ENCODE measurements at places on chromosomes 6 and 20.

GRCh38 chr20:35018590-35019371, 63.1 kb downstream of the MYH7B start:
- no peak for DNase-seq

DNA sequence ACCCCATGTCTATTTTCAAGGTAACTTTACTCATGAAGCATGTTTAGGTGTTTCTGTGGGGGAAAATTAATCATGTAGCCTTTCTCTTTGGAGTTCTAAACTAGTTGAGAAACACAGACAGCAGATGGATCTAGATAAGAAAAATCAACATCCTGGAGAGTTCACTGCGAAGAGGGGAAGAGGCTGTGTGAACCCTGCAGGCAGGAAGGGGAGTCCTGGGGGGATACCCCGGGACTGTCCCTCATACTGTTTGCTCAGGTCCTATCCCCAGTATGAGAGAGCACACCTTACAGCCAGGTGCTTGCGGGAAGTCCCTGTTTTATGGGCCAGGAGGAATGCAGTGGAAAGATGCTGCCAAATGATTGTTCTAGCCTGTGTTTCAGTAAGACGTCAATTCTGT, 32.7 kb downstream of the CHMP4B start:
- DNase-seq = no peak

GRCh38 chr20:30610029-30610693, 647.3 kb upstream of the DEFB115 start:
- no peak for DNase-seq

DNA sequence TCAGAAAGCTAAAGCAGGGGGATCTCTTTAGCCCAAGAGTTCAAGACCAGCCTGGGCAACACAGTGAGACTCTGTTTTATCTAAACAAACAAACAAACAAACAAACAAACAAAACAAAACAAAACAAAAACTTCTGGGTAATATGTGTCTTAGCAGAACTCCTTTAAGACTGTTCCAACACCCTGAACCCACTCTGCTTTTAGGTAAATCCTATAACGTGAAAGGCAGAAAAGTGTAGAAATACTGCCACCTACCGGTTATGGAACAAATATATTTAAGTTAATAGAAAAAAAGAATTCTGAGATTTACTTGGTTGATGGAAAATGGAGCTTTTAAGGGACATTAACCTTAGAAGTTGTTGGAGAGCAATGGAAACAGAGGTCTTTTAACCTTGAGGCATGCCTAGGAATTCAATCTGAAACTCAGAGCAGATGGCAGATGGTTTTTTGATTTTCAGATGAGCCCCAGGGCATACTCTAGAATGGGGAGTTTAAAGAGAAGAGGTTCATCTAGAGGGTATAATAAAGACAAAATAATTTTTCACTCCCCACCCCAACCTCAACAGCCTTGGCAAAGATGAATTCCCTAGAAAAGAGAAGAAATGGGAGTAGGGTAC, 38.5 kb downstream of the SOD2 start:
- no peak for DNase-seq

- DNase-seq = no peak
These were observed 107.1 kb downstream of the UNC5CL start for GRCh38 chr6:40931931-40932330.

GRCh38 chr20:5727018-5727515, 23.1 kb upstream of the SHLD1 start:
- DNase-seq = no peak

GRCh38 chr6:3873051-3873450, 23.9 kb downstream of the FAM50B start:
- no peak for DNase-seq

- DNase-seq = no peak
These were observed 117.2 kb downstream of the SOBP start for GRCh38 chr6:107607116-107607515.

DNA sequence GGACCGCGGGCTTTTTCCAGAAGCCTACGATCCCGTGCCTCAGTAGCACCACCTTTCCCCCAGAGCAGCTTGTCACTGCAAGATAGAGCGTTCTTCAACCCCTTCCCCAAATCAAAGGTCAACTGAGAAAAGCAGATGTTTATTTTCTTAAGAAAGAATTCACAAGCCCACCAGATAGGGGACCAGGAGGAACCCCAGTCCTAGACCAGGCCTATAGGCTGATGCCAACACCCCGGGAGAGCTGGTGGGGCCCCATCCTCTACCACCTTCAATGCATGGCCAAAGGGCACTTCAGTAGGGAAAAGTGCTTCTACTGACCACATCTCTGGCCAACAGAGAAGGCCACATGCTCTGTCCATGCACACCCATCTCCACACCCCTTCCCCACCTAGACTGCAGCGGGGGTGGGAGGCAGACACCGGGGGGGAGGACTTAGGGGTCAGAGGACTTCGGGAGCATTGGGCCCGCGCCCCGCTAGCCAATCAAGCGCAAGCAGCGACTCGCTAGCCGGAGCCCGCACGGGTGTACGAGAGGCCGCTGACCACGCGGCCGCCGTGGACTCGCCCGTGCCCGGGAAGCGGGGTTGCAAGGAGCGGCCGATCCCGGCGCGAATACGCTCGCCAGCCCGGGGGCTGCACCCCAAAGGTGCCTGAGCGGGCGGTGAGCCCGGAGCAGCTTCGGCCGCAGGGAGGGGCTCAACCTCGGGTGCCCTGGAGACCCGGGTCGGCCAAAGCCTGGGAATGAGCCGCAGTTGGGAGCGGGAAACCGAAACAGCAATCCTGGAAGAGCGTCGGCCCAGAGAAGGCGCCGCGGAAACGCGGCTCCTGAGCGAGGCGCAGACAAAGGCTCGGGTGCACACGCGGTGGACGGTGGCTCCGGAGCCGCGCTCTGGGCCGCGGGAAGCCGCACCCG, 2.8 kb downstream of the PDE10A start:
- no peak for DNase-seq

- peak; percentile 73 for DNase-seq
These were observed 25.7 kb upstream of the BTBD3 start for GRCh38 chr20:11891776-11892545.

GRCh38 chr6:14046476-14047068, 71.0 kb upstream of the CD83 start:
- DNase-seq = no peak

GRCh38 chr6:143594647-143595046, 83.1 kb upstream of the PHACTR2 start:
- no peak for DNase-seq

DNA sequence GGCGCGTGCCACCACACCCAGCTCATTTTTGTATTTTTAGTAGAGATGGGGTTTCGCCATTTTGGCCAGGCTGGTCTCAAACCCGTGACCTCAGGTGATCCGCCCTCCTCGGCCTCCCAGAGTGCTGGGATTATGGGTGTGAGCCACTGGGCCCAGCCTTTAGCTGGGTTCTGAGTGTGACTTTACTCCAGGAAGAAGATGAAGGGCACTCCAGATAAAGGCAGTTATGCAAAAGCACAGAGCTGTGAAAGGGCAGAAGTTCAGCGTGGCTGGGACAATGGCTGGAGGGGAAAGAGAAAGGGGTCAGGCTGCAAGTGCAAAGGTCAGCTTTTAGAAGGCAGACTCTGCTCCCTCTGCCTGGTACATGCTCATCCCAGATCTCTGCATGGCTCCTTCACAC, 39.7 kb downstream of the MAP3K5 start:
- no peak for DNase-seq

DNA sequence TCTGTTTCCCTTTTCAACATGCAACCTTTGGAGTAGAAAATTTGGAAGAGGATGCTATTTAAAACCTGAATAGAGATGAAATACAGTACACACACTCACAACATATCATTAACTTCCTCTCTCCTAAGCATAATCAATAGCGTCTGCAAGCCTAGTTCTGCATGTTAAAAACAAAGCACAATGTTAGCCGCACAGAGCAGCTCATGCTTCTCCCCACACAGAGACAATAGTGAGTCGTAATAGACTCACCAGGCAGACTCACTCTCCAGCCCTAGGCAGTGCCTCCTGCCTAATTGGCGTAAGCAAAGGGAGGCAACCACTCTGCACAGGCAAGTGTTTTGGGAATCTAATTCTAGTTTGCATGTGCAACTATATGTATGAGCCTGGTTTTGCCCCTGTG, 45.8 kb upstream of the ARID1B start:
- DNase-seq = peak; percentile 91

DNA sequence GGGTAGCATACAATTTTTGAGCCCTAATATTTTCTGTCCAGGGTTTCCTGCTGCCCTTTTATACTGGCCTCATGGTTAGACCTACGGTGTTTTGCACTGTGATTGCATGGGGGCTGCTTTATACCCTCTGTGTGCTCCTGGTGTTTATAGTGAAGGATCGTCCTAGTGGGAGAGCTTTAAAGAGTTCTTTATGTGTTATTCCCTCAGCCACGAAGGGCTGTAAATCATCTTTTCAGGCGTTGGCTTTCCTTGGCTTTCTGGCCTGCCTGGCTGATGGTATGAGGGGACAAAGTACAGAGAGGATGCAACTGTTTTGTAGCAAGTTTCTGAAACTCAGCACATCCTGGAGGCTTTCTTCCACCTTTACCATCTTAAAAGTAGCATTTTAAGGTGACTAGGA, 464.3 kb downstream of the EPM2A start:
- no peak for DNase-seq

DNA sequence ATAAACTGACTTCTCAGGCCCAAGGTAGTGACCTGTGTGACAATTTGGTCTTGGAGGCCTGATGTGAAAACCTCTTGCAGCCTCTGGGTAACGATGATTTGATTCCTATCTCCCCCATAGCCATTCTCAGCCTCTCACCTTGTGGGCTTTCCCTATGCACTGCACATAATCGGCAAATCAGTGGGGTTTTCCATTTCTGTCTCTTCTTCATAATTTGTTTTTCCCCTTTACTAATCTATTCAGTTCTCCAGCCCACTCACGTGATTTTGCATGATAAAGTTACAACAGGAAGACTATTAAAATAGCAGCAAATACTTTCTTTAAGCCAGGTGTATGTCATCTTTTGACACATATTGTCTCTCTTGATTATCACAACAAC, 893.7 kb downstream of the TFAP2A start:
- DNase-seq = no peak

- no peak for DNase-seq
These were observed 99.7 kb upstream of the SNX9 start for GRCh38 chr6:157723376-157723775.

DNA sequence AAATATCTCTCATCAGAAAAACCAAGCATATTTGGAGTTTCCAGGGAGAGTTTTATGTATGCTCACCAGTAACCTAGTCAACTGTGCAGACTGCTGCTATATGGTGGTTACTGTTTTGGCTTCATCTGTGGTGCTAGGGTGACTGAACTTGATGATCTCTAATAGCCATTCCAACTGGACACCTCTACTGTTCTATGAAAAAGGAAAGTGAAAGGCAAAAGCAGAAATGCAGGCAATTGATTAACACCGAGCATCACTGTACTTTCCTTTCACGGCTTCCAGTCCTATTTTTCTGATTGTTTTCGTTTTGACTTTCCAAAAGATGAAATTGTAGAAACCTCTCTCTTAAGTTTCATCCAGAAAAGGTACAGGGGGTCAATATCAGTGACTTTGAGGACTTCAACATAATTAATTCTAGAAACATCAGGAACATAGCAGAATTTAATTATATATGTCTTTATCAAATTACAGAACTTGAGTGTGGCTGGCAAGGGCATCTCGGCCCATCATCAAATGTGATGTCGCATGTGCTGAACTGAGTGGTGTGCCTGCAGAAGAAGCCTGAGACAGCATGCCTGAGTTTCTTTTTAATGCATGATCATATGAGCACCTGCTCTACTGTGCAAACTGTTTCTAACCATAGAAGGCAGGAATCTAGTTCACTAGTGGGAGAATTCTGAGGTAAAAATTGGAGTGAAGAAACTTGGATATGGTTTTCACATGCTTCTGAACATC, 464.3 kb upstream of the FLRT3 start:
- no peak for DNase-seq

GRCh38 chr20:36181934-36182603, 27.5 kb downstream of the EPB41L1 start:
- no peak for DNase-seq

DNA sequence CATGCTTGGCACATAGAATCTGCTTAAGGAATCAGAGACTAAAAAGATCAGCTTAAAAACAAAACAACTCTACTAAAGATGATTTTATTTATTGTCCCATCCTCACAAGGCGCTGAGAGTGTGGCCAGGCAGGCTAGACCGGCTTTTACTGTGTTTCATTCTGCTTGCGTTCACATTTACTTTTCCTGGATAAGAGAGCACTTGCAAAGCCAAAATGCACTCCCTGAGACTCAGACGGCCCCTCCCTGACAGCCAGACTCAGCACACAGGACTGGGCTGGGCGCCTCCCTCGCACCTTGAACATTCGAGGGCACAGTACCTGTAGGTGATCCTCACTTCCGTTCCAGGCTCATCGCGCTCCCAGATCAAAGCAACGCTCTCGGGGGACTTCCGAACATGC, 10.2 kb downstream of the ACSS1 start:
- DNase-seq = no peak

- DNase-seq = no peak
These were observed 27.5 kb downstream of the ORC3 start for GRCh38 chr6:87617405-87617804.

DNA sequence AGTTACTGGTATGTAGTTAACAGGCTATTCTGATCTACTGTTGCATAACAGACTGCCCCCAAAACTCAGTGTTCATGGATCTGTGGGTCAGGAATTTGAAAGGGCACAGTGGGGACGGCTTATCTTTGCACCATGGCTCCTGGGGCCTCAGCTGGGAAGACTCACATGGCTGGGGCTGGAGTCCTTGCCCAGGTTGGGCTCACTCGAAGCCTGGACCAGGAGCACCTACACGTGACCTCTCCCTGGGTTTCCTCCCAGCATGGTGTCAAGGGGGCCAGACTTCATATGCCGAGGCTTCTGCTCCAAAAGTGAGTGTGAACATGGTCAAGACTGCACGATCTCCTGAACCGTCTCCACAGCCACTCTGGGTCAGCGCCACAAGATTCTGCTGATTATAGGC, 11.7 kb downstream of the SYNDIG1 start:
- DNase-seq = no peak

- DNase-seq = no peak
These were observed 12.5 kb upstream of the RANBP9 start for GRCh38 chr6:13724182-13724581.
